ENCODE measurements at places on chromosomes 16 and 17. TPM values are rescaled to one million over a fixed set of nuclear protein-coding genes. Genes with fewer than 3 reads are reported as not detected.

GRCh38 chr17:44279346-44279665 is 11.4 kb upstream of the SLC4A1 start:
- DNase-seq = no peak

Gene GLP2R
- 3.9 TPM for total RNA-seq

GRCh38 chr17:1852327-1852726 is 22.5 kb downstream of the RPA1 start:
- no peak for DNase-seq

Gene VPS9D1
- total RNA-seq = 9.1 TPM

- DNase-seq = no peak
Measured at GRCh38 chr16:89349947-89350633, 132.6 kb downstream of the ZNF778 start.

GRCh38 chr17:14748036-14748710 is 447.3 kb downstream of the HS3ST3B1 start:
- no peak for DNase-seq

- DNase-seq = no peak
Measured at GRCh38 chr16:13067648-13068047, 166.2 kb downstream of the SHISA9 start.

Gene CES5A
- not detected for total RNA-seq

Gene PLA2G10
- not detected for total RNA-seq

GRCh38 chr17:35560703-35561102 is at the start of gene SLFN14:
SLFN14 (minus strand) TSS chr17:35560819; CDS start chr17:35558062, 2,757 bp downstream.
- DNase-seq = no peak

- DNase-seq = no peak
Measured at GRCh38 chr17:64736804-64737492, 74.8 kb upstream of the SMURF2 start.

Gene TAT
- total RNA-seq = 7.0 TPM

Gene TNS4
- total RNA-seq = 7.0 TPM

- DNase-seq = no peak
Measured at GRCh38 chr17:77291591-77292386, 151.0 kb downstream of the SEC14L1 start.

DNA sequence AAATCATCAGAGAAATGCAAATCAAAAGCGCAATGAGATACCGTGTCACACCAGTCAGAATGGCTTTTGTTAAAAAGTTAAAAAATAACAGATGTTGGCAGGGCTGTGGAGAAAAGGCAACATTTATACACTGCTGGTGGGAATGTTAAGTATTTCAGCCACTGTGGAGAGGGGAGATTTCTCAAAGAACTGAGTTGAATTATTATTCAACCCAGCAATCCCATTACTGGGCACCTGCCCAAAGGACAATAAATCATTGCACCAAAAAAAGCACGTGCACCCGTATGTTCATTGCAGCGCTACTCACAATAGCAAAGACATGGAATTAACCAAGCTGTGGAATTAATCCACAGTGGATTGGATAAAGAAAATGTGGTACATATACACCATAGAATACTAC is 204.7 kb downstream of the HS3ST4 start:
- DNase-seq = no peak

Gene OR3A2
- total RNA-seq = not detected

DNA sequence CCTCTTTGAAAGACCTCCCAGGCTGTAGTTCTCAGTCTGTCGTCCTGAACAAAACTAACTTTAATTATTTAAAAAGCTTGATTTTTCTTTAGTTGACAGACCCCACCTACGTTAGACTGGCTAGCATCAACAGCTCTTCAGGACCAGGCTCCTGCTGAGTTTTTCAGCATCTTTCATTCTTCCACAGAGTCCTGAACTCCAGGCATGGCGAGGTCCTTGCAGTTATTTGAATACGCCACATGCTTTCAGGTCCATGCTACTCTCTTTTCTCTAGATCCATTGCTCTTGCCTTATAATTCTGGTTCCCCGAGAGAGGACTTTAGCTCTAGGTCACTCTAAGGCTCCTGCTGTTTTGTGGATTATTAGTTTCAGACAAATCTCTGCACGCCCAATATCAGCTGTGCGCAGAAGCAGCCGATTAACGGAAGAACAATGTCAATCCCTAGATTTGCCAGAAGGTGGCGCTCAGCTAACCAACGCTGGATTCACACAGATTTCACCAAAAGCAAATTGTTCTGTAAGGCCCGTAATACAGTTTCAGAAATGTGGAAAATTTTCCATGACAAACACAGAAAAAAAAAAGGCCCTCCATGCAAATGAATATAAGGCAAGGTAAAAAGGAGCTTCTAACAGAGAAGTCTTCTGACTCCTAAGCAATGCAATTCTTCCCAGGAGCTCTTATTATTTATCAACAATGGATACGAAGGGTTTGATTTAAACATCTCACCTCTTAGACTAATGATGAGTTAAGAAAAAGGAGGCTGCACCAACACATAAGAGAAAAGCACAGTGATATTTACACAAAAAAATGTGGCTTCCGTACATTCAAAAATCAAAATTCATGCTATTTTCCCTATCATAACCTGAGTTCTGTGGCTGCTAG is 33.5 kb upstream of the BCO1 start:
- DNase-seq = peak; percentile 82

DNA sequence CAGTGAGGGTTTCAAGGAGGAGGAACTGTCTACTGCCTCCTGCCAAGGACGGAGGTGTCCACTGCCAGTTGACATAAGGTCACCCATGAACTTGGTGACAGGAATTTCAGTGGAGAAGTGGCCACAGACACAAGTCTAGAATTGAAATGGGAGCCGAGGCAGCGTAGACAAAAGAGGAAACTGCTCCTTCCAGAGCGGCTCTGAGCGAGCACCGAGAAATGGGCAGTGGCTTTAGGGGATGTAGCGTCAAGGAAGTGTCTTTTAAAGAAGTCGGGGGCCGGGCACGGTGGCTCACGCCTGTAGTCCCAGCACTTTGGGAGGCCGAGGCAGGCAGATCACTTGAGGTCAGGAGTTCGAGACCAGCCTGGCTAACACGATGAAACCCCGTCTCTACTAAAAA is 3.1 kb upstream of the SERPINF1 start:
- DNase-seq = no peak

Gene TBX6
- 0.48 TPM for total RNA-seq

DNA sequence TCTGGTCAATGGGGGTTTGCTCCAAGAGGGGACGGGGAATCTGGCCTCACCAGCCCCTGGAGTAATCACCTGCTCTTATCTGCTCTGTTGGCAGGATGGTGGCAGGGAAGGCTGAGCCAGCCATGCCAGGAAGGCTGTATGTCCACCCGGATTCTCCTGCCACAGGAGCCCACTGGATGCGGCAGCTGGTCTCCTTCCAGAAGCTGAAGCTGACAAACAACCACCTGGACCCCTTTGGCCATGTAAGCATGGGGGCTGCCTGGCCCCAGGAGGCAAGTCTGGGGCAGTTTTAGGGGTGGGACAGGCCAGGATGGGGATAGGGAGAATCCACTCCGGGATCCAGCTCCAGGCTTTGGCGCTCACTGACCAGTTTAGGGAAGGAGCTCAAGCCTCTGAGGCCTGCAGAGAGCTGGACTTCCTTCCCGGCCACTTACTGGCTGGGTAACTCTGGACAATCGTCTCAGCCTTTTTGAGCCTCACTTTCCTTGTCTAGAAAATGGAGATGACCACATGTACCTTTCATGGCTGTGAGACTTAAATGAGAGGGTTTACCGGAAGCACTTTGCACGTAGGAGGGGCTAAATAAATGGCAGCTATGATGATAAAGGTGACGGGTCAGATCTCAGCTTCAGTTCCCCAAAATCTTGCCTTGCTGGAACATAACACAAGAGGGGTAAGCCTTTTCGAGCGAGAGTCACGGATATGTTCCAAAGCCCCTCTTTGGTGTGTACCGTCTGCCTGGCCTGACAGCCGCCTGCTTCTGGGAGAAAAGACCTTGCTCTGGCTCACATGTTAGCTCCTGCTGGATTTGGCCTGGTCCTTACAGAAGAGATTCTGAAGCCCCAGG is 15.4 kb downstream of the TBX4 start:
- DNase-seq = peak; percentile 70

Measured in umbilical cord (tissue), 2 donors.